ENCODE measurements at places on chromosomes 4 and X. TPM values are rescaled to one million over a fixed set of nuclear protein-coding genes. Genes with fewer than 3 reads are reported as not detected.

Gene TMEM150C
- total RNA-seq, result not detected

Gene PNMA5
- total RNA-seq, result not detected

Gene FGF2
- 1.3 TPM for total RNA-seq

Gene GPC3
- total RNA-seq, result not detected

Gene XAGE2
- total RNA-seq, result not detected

All from activated CD8-positive, alpha-beta memory T cell treated with anti-CD3 and anti-CD28 coated beads for 36 hours (primary cell).